ENCODE measurements at places on chromosomes 16 and 17.

DNA sequence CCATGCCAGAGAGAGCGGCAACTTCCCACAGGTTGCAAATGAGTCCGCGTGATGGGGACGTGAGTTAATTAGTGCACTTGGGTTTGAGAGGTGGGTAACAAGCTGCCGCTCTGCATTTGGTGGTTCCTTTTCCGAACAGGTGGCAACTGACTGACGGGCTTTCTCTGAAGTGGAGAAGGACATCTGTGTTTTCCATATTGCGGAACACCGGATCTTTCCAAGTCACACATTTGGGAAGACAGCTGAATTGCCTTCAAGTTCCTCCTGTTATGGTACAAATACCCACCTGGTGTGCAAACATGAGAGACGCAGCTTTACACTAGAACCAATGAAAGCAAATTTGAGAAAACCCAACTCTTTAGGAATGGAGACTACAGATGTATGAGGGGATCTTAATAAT lies 451.3 kb upstream of the ZFHX3 start:
- DNase-seq = no peak

DNA sequence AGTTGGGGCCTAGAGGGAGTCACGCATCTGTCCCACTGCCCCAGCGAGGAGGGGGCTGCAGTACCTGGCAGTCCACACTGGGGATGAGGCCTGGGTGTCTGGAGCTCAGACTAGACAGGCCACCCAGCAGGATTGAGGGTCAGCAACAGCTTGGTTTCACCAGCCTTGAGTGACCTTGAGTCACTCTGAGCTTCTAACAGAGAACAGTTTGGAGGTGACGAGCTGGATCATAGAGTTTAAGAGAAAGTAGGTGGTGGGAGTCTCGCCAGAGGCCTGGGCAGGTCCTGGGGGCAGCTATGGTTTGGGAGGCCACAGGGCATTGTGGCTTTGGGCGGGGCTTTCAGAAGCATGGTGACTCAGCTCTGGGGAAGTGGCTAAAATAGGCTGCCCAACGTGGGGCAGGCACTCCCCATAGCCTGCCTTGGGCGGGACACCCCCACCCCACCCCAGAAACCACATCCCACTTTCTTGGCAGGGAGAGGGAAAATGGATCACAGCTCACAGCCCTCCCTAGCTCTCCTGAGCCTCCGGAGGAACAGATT lies 20.5 kb downstream of the CDC42EP4 start:
- no peak for DNase-seq

DNA sequence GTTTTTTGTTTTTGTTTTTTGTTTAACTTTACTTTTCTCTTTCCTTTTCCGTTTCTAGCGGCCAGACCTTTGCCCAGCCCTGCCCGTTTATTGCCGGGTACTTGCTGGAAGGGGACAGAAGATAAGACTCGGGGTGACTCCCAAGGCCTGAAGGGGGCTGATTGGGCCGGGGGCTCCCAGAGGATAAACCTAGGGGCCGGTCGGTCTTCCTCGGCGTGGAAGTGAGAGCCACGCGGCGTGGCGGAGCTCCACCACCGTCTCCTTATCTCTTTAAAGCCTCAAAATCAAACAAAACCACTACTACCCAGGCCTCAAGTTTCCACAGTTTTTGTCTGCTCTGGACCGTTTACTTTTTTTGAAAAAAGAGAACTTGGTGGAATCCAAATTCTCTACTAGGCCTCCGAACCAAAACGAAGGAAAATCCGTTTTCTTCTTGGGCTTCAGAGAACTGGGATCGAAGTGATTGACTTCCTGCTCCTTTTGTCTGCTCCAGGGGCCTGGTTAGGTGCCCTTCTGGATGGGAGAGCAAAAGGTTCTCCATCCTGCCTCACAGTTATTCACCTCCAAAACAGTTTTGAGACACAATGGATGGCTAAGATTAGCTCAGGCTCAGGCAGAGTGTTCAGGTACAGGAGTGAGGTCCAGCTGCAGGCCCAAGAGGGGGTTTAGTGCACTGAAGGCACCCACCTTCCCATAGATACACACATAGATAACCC lies 8.5 kb upstream of the HOXB9 start:
- DNase-seq = no peak

GRCh38 chr16:50365791-50366575 lies 2.8 kb downstream of the BRD7 start:
- DNase-seq = no peak

DNA sequence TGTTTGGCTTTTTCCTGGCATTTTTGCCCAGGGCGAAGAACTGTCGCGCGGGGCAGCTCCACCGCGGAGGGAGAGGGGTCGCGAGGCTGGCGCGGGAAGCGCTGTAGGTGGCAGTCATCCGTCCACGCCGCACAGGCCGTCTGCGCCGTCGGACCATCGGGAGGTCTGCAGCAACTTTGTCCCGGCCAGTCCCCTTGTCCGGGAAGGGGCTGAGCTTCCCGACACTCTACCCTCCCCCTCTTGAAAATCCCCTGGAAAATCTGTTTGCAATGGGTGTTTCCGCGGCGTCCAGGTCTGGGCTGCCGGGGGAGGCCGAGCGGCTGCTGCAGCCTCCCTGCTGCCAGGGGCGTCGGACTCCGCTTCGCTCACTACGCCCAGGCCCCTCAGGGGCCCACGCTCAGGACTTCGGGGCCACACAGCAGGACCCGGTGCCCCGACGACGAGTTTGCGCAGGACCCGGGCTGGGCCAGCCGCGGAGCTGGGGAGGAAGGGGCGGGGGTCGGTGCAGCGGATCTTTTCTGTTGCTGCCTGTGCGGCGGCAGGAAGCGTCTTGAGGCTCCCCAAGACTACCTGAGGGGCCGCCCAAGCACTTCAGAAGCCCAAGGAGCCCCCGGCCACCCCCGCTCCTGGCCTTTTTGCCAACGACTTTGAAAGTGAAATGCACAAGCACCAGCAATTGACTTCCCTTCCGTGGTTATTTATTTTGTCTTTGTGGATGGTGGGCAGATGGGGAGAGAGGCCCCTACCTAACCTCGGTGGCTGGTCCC lies 2.3 kb upstream of the CBX4 start:
- DNase-seq = no peak

DNA sequence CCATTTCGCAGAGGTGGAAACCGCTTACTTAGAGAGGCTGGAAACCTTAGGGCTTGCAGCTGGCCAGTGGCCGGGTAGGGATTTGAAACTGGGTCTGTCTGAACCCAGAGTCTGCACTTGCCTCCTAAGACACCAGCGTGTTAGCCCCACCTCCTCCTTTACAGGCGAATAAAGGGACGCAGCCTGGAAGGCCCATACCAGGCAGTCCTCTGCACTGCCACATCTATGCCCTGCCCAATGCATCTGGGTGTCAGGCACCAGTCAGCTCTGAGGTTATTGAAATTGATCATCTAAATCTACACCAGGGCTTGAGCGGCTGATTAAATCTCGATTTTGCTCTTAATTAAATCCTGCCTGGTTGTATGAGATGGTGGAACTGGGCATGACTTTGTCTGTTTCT lies 19.9 kb upstream of the NAGS start:
- DNase-seq = no peak

DNA sequence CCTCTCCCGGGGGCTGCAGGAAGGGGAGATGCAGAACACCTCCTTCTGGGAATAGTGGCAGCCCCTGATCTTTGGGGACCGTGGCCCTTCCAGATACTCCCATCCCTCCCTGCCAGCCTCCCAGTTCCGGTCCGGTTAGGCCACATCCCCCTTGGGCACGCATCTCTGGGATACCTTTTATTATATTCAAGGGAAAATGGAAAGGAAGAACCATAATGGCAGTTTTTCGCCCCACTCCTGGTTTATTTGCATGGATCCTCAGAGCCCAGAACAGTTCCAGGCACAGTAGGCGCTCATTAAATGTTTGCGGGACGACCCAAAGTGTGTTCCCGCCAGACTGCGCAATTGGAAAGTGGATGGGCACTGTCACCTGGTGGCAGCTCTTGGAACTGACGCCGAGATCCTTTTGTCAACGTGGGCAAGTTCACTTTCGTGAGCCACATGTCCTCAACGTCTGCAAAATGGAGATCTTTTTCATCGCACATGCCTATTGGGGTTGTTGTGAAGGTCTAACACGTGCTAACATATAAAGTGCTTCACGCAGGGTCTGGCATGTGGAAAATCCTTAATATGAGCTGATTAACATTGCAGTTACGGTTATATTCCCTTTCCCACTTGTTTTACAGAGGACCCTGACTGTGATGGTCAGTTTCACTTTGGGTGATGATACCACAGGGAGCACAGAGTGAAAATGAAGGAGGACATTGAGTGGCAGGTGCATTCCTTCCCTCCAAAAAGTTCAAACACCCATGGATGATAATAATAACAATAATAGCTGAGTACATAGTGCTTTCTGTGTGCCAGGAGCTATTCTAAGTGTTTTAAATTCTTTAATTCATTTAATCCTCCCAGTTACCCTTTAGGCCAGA lies 1.7 kb upstream of the GPRC5B start:
- DNase-seq = peak; percentile 11

DNA sequence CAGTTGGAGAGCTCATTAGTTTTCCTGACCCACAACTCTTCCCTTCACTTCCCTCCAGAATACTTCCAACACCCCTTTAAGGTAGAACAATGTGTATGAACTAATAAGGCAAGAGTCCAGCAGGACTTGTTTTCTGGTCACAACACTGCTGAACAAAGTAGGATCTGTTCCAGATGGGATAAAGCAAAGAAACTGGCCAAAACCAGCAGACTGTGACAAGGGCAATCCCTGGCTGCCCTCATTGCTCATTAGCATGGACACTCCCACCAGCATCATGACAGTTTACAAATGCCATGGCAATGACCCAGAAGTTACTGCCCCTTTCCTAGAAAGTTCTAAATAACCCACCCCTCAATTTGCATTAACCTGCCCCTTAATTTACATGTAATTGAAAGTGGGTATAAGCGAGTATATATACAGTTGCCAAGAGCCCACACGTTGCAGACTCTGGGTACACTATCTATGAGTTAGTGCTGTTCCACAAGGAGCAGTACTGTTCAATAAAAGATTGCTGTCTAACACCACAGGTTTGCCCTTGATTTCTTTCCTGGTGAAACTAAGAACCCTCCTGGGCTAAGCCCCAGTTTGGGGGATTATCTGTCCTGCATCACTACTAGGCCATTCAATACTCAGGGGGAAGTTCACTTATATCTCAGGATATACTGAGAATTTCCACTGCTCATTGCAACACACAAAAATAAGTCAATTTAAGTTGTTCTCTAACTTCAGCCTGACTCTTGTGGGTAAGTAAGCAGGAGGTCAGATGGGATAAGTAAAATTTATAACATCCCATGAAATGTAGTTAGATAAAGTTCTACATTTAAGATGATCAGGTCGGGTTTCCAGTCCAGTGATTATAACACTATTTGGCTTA lies 82.3 kb downstream of the SSH2 start:
- no peak for DNase-seq

DNA sequence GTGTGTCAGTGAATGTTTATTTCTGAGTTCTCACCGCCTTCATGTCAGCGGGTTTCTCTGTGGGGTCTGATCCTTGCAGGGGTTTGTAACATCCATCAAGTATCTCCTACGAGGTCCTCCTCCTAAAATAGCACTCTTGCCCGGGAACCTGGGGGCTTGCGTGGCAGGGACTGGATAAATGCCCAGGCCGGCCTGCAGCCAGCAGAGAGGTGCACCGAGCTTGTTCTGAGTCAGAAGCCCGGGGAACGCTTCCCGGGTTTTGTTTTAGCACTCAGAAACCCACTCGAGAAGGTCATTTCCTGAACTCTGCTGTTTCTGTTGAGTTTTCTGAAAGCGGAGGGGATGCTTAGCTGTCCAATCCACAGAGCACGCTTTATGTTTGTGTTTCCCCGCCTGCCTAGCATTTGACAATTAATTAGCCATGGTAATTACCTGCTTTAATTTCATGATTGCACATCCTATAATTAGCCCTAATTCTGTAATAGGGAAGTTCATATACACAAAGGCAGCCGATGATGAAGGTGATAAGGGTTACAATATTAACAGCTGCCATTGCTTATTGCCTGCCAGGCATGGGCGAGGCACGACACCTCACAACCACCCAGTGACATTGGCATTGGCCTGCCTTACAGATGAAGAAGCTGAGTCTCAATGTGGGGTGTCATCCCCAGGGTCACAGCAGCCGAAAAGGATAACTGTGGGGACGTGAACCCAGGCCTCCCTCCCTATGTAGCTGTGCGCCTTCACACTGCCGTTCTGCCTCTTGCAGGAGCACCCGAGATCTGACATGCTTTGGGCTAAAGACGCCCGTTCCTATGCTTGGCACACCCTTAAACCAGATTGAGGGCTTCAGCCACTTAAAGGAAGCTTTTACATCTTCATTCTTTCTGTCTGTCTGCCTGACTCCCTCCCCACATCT lies 333.1 kb downstream of the CPPED1 start:
- no peak for DNase-seq

- no peak for DNase-seq
Observed at GRCh38 chr16:23629516-23629915, 11.6 kb downstream of the PALB2 start.

DNA sequence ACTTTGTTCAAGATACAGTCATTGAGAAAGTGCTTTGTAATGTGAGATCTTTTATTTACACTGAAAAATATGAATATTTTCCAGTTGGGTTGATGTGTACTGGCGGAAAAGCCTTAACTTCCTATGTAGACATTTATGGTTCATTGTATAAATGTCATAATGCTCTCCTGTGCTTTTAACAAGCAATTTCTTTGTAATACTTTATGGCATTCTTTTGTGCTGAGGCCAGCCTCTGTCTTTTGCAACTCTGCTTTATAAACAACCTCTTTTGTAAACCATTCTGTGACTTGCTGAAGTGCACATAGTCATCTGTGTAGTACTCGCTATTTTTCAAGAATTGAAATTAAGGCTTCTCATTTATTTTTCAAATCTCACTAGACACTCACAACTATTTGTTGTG lies 291.2 kb downstream of the CDH11 start:
- no peak for DNase-seq

GRCh38 chr17:79668344-79669250 lies 57.7 kb upstream of the RBFOX3 start:
- DNase-seq = no peak

GRCh38 chr17:77822302-77823030 lies 136.0 kb upstream of the TNRC6C start:
- DNase-seq = no peak

- no peak for DNase-seq
Observed at GRCh38 chr16:85398050-85398451, 215.1 kb upstream of the GSE1 start.

Data from NCI-H187 (cell line).